ENCODE measurements at places on chromosomes 7 and 10.
A peak's percentile ranks its signal among the peaks of the same experiment; 100 is the strongest.

DNA sequence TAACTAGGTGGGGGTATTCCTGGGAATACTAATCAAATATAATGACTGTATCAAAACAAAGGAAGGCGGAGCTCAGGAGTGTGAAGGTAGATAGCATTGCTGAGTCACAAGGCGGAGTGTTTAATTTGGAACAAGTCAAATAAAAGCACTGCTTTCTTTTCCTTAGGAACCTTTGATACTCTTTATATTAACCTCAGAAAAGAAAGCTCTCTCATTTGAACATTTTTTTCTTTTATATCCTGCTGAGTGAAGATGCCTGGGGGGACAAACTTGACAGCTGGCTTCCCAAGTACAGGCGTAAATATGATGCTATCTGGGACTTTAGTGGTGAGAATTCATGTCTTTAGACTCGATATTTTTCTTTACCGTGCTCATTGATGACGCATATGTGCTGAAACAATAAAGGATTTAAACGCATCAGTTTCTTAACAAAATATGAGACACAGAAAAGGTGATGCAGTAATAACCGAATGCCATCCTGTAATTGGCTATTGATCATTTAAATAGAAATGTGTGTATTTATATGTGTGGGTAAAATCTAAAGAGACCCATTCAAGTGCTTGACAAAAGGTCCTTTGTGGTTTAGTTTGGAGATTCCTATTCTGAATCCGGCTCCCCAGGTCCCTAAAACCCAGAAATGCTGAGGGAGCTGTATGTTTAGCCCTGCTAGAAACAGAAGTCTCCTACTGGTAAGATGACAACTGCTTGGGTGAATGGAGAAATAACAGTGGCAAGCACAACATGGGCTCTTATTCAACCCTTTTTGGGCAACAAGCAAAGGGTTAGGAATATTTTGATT is 102.7 kb downstream of the PRTFDC1 start:
- DNase-seq = no peak

- no peak for DNase-seq
Observed at GRCh38 chr10:12194752-12195271, 879 bp downstream of the NUDT5 start.

- DNase-seq = peak; percentile 29
Observed at GRCh38 chr7:25098096-25099046, 26.7 kb downstream of the CYCS start.

- no peak for DNase-seq
Observed at GRCh38 chr7:50531928-50532327, 33.3 kb downstream of the DDC start.

GRCh38 chr10:104331208-104331838 is 6.9 kb downstream of the ITPRIP start:
- no peak for DNase-seq

GRCh38 chr7:124276005-124276622 is 243.2 kb upstream of the TMEM229A start:
- no peak for DNase-seq
